GM12891 (cell line): ENCODE measurements at places on chromosomes 6 and 20.

GRCh38 chr6:65098349-65098748, 608.7 kb downstream of the EYS start:
- no peak for DNase-seq

DNA sequence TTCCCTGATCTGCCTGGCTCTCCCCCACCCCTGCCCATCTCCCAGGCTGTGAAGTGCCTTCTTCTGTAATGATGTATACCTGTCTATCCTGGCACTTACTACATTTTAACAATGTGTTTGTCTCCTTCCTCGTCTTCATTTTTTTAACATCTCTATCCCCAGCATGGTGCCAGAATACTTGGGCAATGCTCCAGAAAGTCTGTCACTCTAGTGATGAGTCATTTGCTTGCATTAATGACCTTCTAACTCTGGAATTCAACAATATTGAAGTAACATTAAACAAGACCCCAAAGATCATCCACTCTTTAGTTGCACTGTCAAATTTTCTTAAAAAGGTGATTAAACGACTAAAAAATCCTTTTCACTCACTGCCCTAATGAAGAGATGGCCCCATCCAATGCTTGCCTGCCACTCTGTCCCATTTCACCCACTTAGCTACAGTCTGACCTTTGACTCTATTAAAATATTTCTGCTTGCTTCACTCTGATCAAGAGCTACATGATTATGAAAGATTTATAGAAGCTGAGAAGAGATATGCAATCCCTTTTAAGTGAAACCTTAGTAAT, 7.7 kb upstream of the KLHL31 start:
- no peak for DNase-seq

- DNase-seq: no peak
These were observed 144.2 kb downstream of the GMDS start for GRCh38 chr6:2101213-2101612.

DNA sequence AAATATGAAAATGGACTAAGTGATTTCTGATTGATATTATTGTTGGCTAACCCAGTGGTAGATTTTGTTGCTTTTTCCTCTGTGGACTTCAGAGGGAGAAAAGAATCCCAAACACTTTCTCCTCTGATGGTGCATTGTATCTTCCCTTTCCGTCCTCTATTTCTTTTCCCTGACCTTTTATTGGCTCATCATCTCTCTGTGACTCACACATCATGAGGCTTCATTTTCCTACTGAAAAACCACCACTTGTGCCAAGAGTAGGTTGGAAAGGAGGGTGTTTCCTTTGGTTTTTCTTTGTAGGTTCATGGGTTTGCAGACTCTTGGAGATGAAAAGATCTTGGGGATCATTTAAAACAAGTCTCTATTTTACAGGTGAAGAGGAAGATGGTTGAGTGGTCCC, 311.7 kb upstream of the JAG1 start:
- no peak for DNase-seq

DNA sequence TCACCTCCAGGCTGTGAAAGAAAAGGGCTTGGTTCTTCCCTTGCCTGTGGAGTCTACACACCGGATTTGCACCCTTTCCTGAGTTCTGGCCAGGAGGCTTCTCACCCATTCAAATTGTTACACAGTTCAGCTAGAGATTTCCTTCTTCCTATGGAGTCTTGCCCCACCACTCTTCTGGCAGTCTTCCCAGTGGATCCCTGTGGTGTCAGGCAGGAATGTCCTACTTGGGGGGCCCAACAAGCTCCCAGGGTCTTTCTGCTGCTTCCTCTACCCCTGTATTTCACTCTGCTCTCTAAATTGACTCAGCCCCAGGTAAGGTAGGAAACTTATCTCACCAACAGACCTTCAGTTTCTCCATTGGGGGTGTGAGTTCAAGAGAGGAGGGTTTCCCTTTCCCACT, 14.0 kb upstream of the CST9L start:
- no peak for DNase-seq

DNA sequence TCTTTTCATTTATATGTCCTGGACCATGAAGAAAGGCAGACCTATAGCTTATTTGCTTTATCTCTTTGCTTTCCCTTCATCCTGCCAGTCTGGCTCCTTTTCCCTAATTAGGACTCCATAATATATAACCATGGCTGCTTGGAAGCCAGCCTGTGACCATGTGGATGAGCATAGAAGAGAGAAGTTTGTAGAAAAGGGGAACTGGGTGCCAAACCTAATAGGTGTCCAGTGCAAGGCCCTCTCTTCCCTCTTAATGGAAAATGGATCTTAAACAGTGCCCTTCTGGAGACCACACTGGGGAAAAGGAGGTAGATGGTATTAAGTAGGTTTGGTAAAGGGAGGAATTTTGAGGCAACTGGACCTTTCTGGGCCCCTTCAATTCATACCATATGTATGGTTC, 16.7 kb upstream of the OSTM1 start:
- DNase-seq: no peak

DNA sequence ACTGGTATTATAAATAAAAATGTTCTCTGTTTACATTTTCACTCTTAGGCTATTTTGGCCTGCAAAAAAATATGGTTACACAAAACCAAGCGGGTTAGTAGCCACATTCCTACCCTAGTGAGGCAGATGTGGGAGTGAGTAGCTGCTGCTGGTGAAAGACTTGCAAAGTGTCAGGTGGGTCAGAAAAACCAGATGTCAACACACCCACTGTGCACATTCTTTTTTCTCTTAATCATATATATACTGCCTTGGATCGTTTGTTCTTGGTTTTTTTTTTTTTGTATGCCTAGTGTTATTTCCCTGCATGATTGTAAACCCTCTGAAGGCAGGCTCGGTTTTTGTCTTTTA, 68.0 kb upstream of the TFB1M start:
- DNase-seq: no peak

- DNase-seq: no peak
These were observed 133.2 kb downstream of the NFATC2 start for GRCh38 chr20:51409192-51409880.

GRCh38 chr20:10603971-10604864, 69.6 kb downstream of the JAG1 start:
- no peak for DNase-seq

DNA sequence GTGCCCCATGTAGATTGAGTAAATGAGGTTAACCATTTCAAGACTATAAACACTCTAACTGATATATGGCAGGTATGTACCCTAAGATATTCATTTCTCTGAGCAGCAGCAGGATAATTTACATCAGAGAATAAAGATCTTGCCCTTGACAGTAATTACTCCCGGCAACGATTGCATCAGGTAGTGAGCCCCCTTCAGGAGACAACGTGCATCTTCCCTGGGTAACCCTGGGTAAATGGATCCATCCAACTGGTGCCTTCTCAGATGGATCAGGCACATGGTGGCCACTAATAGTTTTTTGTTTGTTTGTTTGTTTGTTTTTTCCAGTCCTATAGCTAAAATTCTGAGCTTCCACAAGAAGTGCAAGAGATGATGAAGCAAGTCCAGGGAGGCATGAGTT, 469.4 kb upstream of the SLC35B3 start:
- no peak for DNase-seq

- DNase-seq: no peak
These were observed 6.2 kb upstream of the ZNF311 start for GRCh38 chr6:29011276-29011734.

DNA sequence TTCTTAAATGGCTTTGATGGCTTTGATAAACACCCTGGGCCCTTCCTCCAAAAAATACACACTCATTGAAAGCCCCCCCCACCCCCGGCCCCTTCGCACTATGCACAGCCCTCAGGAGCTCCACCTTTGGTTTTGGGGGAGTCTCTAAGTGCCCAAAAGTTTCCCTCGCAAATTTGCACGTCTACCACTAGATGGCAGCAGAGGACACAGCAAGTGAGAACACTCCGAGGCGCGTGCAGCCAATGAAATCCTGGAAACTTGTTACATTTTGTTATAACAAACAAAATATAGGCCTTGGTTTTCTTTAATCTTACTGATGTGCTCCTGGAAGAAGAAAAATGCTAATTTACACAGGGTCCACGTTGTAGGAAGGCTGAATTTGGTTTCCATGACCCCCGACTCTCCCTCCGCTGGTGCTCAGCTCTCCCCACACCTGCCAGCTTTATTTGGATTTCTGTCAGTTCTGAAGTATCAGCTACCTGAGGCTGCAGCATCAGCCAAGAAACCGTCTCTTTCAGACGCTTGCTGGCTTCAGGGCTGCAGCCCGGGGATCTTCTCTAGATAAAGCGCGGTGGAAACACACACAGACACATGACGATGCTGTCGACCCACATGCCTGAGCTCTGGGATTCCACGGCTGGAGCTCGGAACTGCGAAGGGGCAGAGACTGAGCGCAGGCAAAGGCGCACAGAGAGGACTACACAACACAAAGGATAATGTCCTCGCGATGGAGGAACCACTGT, 148.3 kb upstream of the RPS6KA2 start:
- peak; percentile 75 for DNase-seq

DNA sequence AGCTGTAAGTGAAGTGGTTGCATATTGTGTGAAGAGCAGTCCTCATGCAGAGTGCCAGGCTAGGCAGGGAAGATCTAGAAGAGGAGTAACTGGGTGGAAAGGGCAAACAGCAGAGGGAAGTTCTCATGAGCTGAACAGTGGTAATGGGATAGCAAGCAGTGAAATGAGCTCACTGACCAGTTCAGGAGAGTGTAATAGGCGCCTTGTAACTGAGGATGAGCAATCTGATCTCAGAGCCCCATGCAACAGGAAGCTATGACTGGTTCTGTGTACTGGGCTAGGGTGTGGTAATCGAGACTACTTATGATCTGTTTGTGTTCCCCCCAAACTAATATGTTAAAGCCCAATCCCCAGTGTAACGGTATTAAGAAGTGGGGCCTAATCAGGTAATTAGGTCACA, 98.6 kb downstream of the RFX6 start:
- DNase-seq: no peak

- no peak for DNase-seq
These were observed at the start of gene GSTA5 for GRCh38 chr6:52840763-52841585. GSTA5 (minus strand) TSS chr6:52840813.
